Suprapubic skin (tissue), 4 donors: ENCODE measurements at places on chromosomes 4 and X. TPM values are rescaled to one million over a fixed set of nuclear protein-coding genes. Genes with fewer than 3 reads are reported as not detected.

Gene PDZD4
- total RNA-seq, result 2.8 TPM

Gene PPARGC1A
- total RNA-seq, result 33.4 TPM

DNA sequence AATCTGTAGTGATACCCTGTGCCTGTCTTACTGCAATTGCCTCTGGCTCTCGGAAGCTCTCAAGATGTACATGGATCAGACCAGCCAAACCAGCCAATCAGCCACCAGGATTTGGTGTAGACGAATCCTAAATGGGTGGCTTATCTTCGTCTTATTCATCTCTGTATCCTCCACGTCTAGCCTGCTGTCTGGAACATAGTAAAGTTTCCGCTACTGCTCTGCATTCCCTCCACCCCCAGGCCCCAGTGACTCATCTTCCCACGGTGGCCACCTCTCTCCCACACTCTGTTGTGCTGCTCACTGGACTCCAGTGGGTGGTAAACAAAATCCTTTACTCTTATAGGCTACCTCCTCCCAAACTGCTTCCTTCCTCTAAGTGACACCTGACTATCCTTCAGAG, 37.8 kb downstream of the SEPTIN6 start:
- DNase-seq, result no peak

DNA sequence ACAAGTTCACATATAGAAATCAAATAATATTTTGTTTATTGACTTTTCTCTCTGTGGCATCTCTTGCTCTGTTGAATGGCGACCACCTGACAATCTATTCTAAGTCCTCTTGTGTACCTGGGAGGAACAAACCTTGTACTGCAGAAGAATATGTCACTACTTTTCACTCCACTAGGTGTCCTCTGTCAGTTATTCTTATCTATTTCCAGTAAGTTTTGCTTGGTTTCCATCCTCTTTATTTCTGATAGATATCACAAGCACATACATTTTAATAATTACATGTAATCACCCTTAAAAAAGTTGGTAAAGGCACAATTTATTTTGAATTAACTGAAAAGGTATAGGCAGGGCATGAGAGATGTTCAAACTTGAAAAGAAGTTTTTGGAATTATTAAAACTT, 238.4 kb downstream of the SNCA start:
- DNase-seq, result no peak

DNA sequence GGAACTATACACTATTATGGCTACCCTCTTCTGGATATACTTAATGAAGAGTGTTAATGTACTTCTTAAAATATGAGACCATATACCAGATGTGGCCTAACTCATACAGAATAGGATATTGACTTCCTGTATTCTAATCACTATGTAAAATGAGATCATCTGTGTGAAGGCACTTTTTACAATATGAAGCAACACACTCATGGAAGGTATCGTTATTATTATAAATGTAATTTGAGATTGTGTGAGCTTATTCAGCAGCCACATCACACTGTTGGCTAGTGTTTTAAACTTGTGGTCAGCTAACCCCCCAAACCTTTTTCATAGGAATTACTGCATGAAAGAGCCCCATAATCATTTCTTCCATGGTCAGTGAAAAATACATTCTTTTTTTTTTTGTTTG, 281.8 kb upstream of the TEX13A start:
- no peak for DNase-seq

DNA sequence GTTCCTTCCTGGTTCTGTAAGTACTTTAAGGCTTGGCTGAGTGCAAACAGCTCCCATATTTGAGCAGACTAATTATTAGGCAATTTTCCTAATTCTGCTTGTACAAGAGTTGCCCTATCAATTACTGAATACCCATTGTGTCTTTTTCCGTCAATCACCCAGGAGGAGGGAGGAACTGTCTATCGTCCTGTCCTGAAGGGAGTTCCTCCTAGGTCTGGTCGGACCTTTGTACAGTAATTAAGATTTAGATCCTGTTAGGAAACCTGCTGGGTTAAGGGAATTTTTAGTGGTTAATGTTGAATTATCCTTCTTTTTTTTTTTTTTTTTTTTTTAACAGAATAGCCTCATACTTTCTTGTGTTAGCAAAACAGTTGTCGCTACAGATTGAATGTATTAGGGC, 130.1 kb downstream of the KDM6A start:
- no peak for DNase-seq
